ENCODE measurements at places on chromosomes 3 and 15.

DNA sequence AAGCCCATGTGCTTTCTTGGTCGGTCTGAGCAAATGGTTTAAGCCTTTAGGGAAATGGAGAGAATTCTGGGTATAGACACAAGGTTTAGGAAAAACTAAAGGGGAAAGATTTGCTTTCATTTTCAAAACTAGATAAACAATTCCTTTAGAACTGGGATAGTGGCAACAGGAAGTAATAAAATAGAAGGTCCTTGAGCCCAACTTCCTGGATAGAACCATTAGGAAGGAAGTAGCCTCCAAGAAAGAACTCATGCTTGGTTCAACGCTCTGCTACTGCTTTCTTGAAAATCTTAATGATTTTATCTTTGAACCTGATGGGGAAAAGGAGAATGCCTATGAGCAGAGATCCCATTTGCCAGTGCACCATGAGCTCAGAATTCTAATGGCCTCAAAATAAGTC, 147.0 kb upstream of the THRB start:
- no peak for DNase-seq

DNA sequence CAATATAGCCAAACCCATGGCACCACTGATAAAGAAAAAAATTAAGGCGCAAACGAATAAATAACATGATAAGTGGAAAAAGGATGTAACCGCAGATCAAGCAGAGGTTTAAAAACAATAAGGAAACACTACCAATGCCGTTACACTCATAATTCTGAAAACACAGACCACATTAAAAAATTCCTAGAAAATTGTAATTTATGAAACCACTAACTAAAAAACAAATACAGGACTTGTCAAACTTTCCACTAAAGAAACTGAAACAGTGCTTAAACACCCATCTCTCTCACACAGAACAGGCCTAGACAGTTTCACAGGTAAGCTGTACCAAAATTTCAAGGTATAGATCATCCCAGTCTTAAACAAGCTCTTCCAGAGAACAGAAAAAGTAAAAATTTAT, 28.4 kb downstream of the PCSK6 start:
- DNase-seq: no peak

DNA sequence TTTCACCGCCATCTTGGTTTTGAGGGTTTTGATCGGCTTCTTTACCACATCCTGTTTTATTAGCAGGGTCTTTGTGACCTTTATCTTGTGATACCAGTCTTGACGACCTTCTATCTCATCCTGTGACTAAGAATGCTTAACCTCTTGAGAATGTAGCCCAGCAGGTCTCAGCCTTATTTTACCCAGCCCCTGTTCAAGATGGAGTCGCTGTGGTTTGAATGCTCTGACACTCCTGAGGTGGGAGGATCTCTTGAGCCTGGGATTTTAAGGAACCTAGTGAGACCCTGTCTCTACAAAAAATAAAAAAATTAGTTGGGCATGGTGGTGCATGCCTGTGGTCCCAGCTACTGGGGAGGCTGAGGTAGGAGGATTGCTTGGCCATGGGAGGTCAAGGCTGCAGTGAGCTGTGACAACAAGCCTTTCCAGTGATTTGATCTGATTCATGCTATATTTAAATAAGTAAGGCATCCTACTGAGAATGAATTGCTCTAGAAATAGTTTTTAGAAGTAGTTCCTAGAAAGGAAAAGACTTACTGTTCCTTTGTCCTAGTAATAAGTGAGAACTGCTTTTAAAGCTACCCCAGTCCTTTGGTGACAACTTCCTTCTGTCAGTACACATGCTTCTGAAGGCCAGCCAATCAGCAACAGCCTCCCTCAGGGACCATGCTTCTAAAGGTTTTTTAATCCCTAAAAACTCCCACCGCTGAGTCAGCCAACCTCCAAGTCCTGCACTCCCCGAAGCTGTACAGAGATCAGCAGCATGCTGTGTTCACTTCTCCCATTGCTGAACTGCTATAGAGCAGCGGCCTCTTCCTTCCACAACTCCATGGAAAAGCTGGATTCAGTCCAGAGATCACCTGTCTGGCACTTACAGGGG, 9.1 kb upstream of the CEMIP start:
- no peak for DNase-seq

DNA sequence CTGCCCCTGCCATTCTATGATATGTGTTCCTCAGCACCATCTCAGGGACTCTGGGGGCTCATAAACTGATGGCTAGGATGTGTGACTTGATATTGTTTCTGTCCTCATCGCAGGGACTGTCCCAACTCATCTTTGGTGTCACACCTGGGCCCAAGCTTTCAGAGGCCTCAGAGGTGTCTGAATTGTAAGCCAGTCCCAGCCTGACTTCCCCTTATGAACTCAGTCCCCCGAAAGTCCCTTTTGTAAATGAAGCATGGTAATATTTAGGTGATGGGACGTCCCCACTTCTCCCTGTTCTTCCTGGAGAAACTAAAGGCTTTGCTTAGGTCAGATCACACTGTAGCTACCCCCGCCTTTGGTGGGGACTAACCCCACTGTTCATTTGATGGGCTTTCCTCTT, 142.4 kb upstream of the TLE3 start:
- DNase-seq: no peak

- DNase-seq: no peak
Measured at GRCh38 chr3:28903171-28903601, 377.7 kb upstream of the RBMS3 start.

DNA sequence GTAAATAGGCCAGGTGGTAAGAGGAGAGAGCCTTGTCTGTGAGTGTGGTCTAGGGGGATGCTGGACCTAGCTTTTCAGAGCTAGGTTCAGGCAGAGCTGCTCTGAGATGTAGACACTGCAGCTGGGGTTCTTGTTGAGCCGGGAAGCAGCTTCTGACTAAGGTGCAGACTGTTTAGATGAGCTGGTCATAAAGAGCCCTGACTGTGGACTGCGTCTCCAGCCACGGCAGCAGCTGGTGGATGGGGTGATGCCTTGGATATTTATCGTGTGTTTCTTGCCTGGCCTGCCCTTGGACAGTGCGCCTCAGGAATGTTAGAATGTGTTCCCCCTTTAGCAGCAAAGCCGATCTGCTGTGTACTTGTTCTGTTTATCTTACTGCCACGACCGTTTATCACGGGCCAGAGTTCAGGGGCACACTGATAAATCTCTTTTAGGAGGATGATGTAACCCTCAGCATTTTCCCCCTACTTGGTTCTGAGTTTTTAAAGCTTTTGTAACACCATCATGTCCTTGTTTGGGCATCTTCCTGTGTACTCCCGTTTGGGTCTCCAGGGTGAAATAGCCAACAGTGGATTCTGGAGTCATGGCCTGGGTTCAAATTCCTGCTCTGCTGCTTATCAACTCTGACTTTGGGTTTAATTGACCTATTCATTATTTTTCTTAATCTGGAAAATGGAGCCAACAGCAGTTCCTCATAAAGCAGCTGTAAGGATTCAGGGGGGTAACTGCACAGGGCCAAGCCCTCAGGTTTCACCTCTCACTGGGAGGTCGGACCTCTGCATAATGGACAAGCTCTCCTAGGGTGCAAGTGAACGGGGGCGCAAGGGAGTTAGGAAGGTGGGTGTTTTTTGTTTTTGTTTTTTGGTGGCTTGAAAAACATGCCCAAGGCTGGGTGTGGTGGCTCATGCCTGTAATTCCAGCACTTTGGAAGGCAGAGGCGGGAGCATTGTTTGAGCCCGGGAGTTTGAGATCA, 51.4 kb downstream of the FLNB start:
- DNase-seq: no peak

DNA sequence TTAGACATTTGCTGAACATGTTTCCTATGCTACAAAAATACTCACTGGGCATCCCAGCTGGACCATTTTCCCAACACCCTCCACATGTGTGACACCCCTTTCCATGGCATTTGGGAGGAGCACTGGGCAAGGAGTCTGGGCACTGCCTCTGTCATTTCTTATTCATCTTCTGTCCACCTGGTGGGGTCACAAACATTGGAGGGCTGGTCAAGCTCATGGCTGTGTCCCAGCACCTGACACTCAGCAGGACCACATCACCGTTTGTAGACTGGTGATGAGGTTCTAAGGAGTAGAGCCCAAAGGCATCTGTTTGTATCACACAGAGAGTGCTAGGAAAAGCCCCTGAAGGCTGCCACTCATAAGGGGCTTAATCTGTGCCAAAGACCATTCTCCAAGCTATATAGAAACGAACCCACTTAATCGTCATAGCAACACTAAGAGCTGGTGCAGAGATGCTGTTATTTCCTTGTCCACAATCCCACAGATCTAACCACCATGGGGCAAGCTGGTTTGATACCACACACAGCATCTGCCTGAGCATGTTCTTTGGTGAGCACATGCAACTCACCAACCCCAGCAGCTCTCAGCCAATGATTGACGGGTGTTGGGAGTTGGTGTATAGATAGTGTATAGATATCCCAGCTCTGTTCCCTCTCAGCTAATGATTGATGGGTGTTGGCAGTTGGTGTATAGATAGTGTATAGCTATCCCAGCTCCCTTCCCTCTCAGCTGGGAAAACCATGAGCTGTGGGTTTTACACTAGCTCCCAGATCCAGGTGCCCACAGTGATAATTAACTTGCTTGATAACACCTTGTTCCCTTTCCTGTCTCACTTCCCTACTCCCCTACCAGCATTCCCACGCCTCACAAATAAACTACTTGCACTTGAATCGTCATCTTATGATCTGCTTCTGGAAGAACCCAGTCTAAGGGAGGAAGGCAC, 42.7 kb upstream of the ATP2B2 start:
- no peak for DNase-seq

GRCh38 chr3:108833611-108834010, 11.0 kb downstream of the TRAT1 start:
- DNase-seq: no peak

GRCh38 chr3:113947372-113948014, at the start of gene ZDHHC23:
ZDHHC23 (plus strand) TSS chr3:113948013; CDS start chr3:113948803, 790 bp downstream.
- DNase-seq: peak; percentile 89

- no peak for DNase-seq
Measured at GRCh38 chr3:4821975-4822374, 157.3 kb upstream of the BHLHE40 start.

DNA sequence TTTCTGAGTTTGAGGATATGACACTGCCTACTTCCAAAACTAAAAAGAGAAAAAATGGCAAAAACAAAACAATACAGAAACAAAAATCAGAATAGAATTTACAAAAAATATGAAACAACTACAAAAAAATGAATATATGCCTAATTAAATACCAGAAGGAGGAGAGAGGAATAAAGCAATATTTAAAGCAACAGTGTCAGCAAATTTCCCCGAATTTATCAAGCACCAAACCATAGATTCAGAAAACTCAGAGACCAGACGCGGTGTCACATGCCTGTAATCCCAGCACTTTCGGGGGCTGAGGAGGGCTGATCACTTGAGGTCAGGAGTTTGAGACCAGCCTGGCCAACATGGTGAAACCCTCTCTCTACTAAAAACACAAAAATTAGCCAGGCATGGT, 1360.9 kb downstream of the SI start:
- DNase-seq: no peak

- peak; percentile 57 for DNase-seq
Measured at GRCh38 chr15:72783004-72783639, 436 bp downstream of the ADPGK start.

DNA sequence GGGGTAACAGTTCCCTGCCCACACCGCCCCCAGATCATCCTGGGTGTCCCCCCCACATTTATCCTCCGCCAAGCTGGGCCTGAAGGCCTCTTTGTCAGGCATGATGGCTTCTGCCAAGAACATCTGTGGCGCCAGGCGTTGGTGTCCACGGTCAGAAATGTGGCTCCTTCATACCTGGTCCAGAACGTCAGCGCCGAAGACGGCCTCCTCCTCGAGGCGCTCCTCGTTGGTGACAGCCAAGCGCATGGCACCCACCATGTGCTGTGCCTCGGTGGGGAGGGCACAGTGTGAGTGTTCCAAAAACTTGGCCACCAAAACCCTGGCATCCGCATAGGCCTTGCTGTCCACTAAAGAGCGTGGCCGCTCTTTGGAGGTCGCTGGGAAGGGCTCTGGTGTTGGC, 146.5 kb downstream of the NSMCE3 start:
- no peak for DNase-seq

- DNase-seq: no peak
Measured at GRCh38 chr15:39359771-39360170, 221.1 kb upstream of the THBS1 start.

GRCh38 chr3:25957026-25957425, 167.1 kb downstream of the OXSM start:
- no peak for DNase-seq

DNA sequence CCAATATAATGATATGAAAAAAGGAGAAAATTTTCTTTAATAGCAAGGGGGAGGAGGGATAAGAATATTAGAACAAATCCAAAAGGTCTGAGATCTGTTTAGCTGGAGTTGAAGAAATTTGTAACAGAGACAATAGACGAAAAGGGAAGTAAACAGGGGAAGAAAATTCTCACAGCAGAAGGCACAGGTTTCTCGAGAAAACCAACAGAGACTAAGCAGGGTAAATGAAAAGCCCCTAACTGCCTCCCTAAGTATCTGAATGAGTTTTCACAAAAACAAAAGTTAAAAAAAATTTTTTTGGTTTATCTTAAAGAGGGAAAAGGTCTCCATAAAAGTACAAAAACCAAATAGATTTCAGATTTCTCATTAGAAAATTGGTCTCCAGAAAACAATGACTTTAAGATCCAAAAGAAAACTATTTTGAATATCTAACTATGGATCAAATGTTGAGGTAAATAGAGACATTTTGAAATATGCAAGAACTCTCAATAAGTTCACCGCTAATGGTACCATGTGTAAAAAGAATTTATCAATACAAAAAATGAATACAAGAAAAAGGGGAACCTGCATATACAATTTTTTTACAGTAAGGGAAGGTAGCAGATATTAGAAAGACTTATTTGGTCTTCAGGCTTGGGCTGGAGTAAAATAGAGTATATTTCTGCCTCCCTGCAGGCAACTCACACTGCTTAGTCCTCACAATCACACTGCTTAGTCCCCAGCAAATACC, 23.9 kb upstream of the NEK10 start:
- no peak for DNase-seq

DNA sequence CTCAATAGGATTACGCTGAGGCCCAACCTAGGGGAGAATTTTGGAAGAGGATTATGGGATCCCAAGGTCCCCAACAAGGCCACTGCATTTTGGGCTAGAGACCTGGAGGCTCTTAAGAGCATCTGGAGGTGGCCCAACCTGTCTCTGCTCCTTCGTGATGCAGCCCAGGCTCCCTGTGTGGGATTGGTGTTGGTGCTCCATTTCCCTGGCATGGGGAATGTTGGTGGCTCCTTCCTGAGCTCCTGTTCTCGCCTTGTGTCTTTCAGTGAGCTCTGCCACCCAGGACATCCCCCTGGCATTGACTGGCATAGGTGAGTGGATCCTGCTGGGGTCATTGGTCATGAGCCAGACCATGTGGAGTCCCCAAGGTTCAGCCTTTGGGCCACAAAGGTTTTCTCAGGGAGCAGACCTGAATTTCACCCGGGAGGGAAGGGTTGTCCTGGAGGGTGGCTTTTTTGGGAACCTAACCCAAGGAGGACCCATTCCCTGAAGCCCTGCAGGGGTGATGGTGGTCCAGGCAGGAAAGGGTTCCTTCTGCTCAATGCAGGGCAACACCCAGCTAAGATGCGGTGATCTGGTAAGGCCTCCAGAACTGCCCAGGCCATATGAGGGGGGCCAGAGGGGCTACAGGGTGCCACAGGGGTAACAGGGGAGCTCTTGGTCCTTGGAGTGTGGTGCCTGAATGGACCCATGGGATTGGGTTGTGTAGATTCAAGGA, 202.5 kb downstream of the UBE3A start:
- DNase-seq: no peak

- DNase-seq: no peak
Measured at GRCh38 chr15:79051941-79052731, 38.4 kb downstream of the RASGRF1 start.
